DMS 273 treated with DMSO at 0.1 percent for 48 hours (cell line): ENCODE measurements at places on chromosomes 11 and 22.

DNA sequence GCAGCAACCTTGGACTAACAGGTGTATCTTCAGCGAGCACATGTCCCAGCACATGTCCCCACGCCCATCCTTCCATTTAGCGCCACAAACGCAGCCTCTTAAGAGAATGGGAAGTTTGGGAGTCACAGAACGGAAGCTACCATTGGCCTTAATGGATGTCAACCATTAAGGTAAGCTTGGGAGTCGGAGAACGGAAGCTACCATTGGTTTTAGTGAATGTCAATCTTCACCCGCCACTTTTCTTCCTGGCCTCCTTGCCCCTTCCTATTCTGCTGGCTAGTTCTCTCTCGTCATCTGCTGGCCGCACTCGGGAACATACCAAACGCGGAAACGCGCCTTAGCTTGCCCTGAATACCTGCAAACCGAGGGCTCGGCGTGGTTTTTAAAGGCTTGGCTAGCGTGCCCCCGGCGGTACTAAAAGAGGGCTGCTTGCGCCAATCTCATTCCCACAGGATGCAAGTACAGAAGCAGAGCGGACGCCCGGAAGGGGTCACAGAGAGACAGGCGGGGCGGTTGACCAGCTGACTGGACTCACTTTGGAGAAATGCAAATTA is 24.3 kb downstream of the GLYATL1 start:
- DNase-seq, result no peak

DNA sequence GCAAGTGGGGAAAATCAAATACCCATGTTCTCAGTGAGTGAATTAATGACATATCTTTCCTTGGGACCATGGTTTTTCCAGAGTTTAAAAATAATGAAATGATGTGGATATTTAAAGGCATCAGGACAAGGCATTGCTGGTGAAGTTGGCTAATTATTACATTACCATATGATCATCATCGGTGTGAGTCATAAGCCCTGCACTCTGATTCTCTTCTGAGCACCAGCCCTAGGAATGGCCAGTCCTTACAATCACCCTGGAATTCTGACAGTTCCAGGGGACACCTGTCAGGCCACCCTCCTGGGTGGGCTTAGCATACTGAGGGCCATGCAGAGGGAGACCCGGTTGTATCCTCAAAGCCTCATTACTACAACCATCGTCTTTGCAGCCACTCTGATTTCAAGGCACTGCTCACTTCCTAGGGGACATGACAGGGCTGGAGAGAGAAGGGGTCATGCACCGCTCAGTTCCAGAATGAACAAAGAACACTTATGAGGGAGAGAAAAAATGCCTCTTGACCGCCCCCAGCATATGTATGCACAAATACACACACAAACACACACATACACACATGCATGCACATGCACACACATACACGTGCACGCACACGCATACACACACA is 365.0 kb downstream of the MIAT start:
- DNase-seq, result no peak

DNA sequence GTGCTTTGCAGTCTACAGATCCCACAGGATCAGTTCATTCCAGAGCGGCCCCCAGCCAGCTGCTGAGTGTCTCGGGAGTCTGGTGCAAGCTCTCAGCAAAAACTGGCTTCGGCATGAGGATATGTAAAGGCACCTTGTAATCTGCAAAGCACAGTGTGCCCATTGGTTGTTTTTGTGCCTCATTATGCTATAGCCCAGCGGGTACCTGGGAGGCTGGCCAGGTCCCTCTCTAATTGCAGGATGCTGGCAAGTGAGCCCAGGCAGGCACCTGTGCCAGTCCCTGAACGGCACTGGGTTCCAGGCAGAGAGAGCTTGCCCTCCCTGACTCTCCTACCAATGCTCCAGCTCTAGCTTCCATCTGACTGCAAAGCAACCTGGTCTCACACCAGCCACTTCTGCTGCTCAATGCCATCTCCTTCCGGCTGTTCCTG is 128.7 kb downstream of the DSCAML1 start:
- peak; percentile 16 for DNase-seq

DNA sequence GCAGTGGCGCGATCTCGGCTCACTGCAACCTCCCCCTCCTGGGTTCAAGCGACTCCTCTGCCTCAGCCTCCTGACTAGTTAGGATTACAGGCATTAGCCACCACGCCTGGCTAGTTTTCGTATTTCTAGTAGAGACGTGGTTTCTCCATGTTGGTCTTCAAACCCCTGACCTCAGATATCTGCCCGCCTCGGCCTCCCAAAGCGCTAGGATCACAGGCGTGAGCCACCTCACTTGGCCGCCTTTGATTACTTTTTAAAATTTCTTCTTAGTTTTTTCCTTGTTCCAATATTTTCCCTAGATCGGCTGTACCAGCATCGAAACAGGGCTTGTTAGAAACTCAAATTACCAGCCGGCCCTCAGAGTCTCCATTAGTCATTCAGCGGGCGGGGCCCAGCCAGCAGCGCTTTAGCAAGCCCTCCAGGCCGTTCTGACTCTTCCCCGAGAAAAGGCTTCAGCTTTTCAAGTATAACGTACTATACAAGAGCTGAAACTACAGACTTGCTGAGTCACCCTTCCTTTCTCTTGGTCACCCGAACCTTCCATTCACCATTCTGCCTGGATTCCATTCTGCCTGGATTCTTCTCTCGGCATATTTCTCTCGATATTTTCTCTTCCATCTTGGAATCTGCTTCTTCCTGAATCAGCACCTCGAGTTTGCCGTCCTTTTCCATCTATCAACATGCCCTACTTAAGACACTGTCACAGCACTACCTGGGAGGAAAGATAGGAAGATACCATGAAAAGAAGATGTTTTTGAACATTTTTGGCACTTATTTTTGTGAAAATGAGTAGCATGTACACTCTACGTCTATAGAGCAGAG is 6.7 kb upstream of the CAPRIN1 start:
- no peak for DNase-seq

DNA sequence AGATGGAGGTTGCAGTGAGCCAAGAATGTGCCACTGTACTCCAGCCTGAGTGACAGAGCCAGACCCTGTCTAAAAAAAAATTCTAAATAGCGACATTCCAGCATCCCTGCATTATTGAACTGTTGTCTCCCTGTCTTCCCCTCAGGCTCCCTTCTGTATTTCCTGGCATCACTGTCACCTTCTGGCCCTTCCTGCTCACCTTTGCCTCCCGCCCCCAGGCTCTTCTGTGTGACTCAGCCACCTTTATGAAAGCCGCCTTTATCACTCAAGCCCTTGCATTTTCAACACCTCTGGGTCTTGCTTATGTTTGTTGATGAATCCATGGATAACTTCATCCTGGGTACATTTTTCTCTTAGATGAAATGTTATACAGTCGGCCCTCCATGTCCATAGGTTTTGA is 21.1 kb downstream of the UBASH3B start:
- DNase-seq, result no peak

DNA sequence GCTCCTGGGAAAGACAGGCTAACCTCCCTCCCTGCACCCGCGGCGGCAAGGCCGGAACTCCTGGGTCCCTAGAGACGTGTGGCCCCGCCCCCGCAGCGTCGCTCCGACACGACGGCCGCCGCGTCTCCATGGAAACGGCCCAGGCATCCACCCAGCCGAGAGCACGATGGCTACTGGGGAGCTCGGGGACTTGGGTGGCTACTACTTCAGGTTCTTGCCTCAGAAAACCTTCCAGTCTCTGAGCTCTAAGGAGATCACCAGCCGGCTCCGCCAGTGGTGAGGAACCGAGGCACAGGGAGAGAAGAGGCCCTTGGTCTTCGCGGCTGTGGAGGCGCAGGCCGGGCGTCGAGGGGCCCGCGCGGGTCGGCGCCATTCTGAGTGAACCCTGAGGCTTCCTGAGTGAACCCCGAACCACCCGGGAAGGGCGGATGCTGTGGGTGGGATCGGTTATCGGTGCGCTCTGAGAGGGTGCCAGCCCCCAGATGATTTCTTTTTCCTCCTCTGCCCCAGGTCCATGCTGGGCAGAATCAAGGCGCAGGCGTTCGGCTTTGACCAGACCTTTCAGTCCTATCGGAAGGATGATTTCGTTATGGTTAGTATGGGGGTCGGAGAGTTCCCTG is at the start of gene CFAP300:
Gene CFAP300, plus strand, starts transcription at position 133 of the 620 bp plus-strand sequence. Its CDS starts 34 bp downstream, at position 167.
- no peak for DNase-seq

GRCh38 chr11:30392221-30392784 is 69.4 kb downstream of the ARL14EP start:
- DNase-seq, result no peak

GRCh38 chr11:88431675-88432341 is 94.3 kb upstream of the CTSC start:
- DNase-seq, result no peak

DNA sequence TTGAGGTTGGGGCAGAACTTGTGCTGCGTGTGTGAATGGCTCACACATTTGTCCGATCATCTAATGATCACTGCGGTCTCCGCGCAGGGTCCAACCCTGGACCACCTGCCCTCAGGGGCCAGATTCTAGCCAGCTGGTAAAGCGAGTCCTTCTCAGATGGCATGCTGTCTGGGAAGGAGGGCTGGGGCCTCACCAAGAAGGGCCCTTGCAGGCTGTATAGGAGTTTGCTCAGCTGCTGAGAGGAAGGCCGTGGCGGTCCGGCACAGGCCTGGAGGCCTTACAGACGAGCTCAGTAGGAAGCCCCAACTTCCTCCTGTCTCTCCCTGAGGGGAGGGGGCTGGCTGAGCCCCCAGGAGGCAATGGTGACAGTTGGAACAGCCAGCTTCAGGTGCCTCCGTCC is 13.7 kb downstream of the PHLDA2 start:
- DNase-seq, result no peak

- DNase-seq, result no peak
Measured at GRCh38 chr22:47164514-47165337, 402.3 kb downstream of the TBC1D22A start.

DNA sequence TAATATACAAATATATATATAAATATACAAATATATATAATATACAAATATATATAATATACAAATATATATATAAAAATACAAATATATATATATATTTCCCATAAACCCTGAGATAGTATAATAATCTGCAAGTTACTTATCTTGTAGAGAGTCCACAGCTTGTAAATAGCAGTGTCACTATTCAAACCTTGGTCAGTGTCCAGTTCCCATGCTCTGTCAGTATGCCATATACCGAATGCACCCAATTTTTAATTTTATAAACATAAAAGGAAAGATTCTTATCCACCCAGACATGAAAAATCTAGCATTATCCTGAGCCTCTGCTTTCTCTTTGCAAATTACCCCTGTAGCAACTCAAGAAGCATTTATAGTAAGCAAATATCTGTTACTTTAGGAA is 21.6 kb upstream of the CTSC start:
- DNase-seq, result no peak

- no peak for DNase-seq
Measured at GRCh38 chr11:107562647-107563208, 2.8 kb downstream of the ALKBH8 start.

DNA sequence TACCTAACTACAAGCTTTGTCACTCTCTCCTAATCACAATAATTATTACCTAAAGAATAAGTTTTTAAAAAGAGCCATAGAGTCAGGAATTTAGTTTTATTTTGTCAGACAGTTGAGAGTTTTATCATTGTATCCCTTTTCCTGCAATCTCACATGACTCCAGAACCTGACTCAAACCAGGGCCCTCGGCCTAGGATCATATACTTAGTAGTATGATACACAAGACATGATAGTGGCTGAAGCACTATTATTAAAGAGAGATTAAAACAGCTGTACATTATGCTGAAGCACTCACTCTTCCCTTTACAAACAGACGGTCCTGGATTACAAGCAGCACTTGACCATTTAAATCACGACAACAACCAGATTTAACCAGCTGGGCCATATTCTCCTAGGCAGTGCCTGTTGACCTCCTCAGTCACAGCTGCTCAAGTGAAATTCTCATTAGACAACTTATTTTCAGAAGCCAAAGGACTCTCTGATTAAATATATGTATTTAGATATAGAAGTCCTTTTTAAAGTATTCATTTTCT is 44.0 kb downstream of the SOX6 start:
- no peak for DNase-seq

DNA sequence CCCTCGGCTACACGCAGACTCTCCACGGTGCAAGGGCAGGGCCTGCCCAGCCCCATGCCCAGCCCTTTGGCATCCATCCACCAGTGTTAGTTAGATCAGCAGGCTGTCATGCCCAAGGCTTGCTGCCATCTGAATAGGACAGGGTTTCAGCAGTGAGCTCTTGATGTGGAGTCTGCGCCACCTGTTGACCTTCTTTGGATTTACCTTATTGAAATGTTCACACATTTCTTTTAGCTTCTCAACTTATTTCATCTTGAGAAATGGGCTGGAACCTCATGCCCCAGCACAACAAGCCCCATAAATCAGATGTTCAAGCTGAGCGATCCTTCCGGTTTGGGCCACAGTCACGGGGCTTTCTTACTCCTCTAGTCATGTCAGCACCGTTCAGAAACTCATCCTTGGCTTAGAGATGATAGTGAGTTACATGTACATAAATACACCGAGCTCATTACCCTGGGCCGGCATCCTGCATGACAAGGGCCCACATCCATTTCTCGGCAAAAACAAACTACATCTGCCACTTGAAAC is 61.7 kb downstream of the PARVB start:
- DNase-seq, result peak; percentile 15

DNA sequence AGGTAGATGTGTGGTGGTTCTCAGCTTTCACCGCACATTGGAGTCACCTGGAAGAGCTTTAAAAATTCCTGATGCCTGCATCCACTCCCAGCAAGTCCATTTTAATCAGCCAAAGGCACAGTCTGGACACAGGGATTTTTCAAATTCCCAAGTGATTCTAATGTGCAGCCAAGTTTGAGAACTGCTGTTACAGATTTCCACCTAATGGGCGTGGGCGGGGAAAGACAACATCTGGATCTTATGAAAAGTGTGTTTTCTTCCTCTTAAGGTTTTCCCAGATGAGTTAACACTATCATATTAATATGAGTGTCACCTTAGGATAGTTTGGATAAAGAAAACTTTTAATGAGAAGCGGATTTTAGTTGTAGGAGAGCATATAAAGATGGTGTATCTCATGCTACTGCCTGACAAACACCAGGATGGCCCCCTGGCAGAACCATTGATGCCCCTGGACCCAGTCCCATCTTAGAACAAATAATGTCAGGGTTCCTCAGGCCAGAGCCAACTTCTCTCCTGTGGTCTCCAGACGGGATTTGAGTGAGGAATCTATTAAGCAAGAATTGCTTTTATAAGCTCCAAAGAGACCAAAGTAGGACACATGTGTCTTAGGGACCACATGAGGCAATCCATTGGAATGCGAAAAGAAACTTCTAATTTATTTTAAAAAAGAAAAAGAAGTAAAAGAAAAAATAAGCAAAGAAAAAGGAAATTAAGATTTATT is 31.9 kb downstream of the POU2AF1 start:
- DNase-seq, result no peak

DNA sequence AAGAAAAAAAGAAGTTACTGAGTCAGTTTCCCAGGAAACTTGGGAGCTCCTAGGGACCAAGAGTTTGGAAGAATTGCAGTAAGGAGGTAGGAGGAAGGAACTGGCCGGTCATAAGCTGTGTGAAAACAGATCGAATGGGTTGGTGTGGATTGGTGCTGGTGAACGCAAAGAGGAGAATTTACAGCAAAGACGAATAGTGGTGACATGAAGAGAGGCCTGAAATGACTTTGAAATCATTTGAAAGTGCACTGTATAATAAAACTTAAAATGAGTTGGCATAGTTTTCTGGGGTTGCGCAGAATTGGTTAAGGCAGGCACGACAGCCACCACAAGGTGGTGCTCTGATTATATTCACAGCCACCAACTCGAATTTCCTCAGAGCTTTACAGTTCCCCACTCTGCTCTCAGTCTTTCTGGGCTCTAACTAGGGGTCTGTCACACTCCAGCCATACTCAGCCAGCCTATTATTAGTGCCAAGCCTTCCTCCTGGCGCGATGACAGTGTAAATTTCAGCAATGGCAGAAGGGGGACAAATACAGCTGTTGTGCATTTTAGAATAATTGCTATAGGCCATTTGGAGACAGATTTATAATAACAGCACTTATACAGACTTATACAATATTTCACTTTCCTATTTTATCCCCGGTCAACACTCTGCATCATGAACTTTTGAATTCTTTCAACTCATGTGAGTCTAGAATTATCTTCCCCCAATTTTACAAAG is 8.3 kb upstream of the HTR3B start:
- DNase-seq, result no peak
